Globus pallidus (tissue), 1 donor: ENCODE measurements at places on chromosomes 12 and 14.

DNA sequence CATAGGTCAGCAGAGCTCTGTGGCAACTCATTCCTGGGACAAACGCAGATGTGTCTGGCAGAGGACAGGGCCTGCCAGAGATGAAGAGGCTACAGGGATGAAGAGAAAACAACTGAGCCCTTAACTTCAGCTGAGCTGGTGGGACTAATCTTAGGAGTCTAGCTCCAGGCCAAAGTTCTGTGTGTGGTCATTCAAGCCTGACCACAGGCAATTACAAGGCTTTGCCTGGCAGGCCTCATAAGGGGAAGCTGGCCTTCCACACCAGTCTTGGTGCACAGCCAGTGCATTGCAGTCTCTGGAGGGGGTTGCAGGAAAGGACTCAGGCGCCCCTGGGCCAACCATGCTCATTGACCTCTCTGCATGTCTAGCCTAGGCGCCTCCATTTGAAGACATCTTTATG, 127.6 kb upstream of the DAAM1 start:
- DNase-seq = peak; percentile 5

DNA sequence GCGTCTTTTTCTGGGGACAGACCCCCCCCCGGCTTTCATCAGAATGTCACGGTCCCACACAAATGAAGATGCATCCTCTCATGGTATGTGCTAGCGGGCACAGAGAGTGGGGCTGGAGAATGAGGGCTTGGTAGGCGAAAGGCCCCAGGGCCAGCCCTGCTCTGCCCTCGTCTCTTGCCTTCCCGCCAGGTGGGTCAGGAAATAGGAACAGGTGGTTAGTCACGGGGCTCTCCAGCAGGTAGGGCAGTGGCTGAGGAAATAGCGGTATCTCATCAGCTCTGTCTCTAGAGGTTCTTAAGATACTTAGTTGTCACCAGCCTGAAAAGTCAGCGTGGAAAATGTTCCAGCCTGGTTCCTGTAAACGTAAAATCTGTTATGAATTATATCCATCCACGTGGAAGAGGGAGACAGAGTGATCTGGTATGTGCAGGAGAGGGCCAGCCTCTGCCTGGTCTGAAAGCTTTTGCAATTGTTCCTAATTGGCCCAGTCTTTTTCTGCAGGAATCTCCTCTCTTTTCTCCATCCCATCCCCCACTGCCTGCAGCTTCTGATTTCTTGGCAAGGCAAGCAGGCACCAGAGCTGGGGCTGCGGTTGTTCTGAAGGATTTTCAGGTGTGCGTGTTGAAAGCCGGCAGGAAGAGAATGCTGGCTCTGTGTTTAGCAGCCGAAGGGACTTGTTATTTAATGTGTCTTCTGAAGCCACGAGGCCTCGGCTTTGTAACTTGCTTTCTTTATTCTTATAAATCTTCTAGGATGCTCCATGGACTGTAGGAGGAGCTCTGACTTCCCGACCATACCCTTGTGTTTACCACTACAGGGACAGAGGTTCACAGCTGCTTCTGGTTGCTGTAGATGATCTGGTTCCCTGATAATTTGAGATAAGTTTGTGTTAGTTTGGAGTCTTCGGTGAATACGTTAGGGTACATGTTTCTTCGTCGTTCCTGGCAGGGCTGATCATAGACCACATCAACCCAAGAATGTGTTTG, 131.1 kb downstream of the CACNA1C start:
- no peak for DNase-seq

GRCh38 chr12:11658791-11659190, 9.3 kb downstream of the ETV6 start:
- no peak for DNase-seq

- DNase-seq = no peak
These were observed 877.0 kb downstream of the DIO2 start for GRCh38 chr14:79334272-79334671.

- no peak for DNase-seq
These were observed 19.6 kb downstream of the HIGD1C start for GRCh38 chr12:50971946-50972345.

DNA sequence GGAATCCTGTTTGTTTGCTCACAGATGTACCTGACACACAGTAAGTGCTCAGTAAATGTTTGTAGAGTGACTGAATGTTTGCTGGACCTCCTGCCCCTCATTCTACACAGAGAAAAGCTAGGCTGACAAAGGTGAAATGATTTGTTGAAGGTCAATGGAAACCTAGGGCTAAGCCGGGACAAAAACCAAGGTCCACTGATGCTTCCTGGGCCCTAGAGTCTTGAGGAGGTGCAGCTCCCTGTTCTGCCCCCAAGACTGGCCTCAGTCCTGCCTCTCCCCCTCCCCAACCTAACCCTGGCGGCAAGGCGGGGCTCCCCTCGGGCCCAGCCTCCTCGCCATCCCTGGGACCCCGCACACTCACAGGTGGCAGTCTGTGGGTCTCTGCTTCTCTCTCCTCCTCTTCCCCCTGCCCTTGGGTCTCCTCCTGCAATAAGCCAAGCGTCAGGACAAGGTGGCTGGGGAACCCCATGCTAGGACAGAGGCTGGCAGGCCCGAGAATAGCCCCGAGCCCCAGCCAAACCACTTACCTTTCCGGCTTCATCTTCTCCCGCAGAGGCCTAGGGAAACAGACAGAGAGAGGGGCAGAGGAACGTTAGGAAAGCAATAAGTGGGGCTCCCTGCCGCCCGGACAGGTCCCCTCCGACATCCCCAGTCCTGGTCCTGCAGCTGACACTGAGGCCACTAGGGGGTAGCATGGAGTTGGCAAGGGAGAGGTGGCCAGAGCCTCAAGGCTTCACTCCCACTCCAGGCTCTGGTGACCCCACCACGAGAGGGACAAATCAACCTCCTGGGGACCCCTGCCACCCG, 9.3 kb downstream of the PGF start:
- peak; percentile 67 for DNase-seq

DNA sequence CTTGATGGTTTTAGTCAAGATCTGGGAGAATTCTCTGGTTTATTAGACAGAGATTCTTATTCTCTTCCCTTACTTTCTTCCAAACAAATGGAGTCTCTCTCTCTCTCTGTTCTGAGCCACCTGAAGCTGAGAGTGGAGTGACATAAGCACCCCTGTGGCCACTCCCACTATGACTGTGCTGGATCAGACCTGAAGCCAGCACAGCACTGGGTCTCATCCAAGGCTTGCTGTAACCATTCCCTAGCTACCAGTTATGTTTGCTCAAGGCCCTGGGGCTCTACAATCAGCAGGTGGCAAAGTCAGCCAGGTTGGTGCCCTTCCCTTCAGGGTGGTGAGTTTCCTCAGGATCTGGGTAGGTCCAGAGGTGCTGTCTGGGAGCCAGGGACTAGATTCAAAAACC, 568.5 kb downstream of the AACS start:
- DNase-seq = no peak

GRCh38 chr12:114685869-114686268, 1.9 kb upstream of the TBX3 start:
- DNase-seq = no peak

GRCh38 chr12:6086316-6086715, 38.2 kb downstream of the VWF start:
- DNase-seq = no peak

DNA sequence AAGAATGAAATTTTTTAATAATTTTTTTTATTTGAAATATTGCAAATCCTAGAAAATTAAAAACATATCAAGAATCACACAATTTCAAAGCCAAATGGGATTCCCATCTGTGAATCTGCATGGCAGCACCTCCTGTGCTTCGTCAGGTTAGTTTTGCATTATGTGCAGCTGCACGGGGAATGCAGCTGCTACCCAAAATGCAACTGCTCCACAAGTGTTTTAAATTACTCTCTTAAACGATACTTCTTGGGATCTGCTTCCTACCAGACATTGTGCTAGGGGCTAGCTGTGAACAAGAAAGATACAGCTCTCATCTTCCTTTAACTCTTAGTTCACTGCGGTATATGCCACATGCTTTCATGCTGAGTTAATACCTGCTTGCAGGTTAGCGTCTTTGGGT, 154.2 kb downstream of the CRADD start:
- no peak for DNase-seq

GRCh38 chr14:75982266-75983018, 647 bp upstream of the TGFB3 start:
- DNase-seq = peak; percentile 88

DNA sequence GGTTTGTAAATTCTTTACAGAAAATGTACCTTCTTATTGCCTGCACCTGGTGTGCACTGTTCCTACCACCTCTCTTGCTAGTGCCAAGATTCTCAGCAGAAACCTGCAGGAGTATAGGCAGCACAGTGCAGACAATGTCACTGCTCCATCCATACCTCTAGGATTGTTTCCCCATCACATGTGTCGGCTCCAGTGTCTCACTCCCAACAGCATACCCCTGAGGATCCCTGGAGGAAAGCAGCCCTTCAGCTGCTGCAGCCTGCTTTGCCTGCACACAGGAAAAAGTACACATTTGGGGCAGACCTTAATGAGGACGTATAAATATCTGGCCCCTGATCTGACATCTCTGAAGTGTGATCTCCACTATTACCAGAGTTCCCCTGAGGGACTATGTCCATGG, 235.5 kb downstream of the MDGA2 start:
- no peak for DNase-seq

GRCh38 chr12:124078800-124079199, 105.8 kb downstream of the ZNF664 start:
- no peak for DNase-seq

DNA sequence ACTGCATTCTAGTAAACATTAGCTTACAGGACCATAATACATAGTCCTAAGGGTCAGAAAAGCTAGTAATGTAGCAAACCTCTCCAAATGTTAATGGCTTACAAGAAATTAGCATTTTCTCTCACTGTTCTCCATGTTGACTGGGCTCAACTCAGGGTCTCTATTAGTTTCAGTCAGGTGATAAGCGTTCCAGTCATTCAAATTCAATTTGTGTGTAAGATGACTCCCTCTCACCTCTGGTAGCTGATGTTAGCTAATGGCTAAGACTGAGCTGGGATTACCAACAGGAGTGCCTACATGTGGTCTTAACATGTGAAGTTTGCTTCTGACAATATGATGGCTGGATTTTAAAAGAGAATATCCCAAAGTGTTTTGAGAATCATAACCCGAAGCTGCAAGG, 630.5 kb upstream of the USP15 start:
- no peak for DNase-seq

GRCh38 chr14:102761206-102761605, 16.0 kb upstream of the TRAF3 start:
- DNase-seq = no peak

- no peak for DNase-seq
These were observed 218.6 kb downstream of the SYT1 start for GRCh38 chr12:79083181-79083580.

- peak; percentile 38 for DNase-seq
These were observed 41.8 kb upstream of the CLMN start for GRCh38 chr14:95361373-95362137.

- DNase-seq = no peak
These were observed 1.5 kb downstream of the VPS37B start for GRCh38 chr12:122894193-122895121.

GRCh38 chr12:50936821-50937530, 15.4 kb upstream of the HIGD1C start:
- no peak for DNase-seq

GRCh38 chr12:9735601-9736000, 2.7 kb upstream of the CLECL1 start:
- DNase-seq = no peak

DNA sequence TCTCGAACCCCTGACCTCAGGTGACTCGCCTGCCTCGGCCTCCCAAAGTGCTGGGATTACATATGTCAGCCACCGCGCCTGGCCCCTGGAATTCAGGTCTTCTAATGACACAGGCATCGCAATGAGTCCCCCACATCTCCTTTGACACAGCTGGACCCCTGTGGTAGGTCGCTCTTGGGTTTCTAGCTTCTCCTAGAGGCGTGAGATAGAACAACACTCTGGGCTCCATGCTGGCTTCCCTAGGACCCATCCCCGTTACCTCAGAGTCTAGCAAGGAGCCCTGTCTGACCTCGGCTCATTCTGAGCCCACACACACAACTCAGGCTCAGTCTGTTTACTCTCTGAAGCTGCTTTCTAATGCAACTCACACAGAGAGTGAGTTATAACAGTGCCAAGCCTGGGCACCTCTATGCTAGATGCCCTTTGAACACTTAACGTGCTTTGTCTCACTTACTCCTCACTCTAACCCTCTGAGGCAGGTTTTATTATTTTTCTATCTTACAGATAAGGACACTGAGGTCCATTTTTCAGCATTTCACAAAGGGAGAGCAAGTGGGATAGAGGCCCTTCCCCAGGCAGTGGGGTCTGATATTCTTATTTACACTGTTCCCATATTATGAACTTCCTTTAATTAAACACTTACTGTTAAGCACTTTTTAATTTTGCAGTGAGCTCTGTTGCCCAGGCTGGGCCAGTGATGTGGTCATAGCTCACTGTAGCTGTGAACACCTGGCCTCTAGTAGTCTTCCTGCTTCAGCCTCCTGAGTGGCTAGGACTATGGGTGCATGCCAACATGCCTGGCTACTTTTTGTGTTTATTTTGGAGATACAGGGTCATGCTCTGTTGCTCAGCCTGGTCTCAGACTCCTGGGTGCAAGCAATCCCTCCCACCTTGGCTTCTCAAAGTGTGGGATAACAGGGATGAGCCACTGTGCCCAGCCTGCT, 40.6 kb upstream of the RBM19 start:
- DNase-seq = no peak

DNA sequence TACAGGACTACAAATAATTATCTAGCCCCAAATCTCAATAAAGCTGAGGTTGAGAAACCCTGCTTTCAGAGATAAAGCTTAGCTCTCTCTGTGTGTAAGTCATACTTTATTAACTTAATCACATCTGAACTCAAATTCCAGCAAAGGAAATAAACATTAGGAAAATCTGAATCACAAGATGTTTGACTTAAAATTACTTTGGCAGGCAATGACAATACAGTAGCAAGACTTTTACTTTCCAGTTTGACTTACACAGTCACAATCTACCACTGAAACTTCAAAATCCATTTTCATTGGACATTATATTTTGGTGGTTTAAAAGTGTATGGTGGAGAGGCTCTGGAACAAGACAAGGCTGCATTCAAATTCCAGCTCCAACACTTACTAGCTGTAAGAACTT, 11.4 kb downstream of the TMEM116 start:
- no peak for DNase-seq

- peak; percentile 29 for DNase-seq
These were observed 15.5 kb downstream of the E2F7 start for GRCh38 chr12:77049767-77050353.

GRCh38 chr12:9122091-9122609, 6.4 kb upstream of the A2M start:
- DNase-seq = no peak

- no peak for DNase-seq
These were observed 87.2 kb downstream of the CAND1 start for GRCh38 chr12:67356380-67356774.
